Tibial nerve (tissue), 4 donors: ENCODE measurements at places on chromosomes 3 and 15. TPM values are rescaled to one million over a fixed set of nuclear protein-coding genes. Genes with fewer than 3 reads are reported as not detected.

DNA sequence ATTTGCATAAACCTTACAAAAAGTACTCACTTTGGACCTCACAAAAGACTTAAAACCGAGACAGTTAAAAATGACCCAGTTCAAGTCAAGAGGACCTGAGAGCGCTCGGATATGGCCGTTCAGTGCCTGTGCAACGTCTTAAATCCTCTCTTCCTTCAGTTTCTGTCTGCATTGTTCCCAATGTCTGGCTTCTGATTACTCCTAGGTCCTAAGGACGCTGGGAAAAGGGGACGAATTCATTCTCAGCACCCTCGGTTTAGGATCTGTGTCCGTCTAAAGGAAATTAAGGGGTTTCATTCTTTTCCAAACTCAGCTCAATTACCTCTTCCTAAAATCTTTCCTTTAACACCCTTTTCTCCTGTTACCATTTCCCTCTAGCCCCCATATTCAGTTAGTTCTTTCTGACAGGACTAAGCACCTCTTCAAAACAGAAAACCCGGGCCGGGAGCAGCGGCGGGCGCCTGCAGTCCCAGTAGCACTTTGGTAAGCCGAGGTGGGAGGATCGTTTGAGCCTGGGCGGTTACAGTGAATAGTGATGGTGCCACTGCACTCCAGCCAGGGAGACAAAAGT lies 970 bp downstream of the DPPA4 start:
- no peak for DNase-seq
- H3K4me1 ChIP-seq, result no peaks in the 10 kb centered on the region
- H3K36me3 ChIP-seq, result no peaks in the 10 kb centered on the region
- no peak overlapping the region for H3K27ac ChIP-seq

- H3K27ac ChIP-seq, result peak overlapping the region; percentile 34
- no peaks in the 10 kb centered on the region for H3K27me3 ChIP-seq
- DNase-seq, result no peak
Measured at GRCh38 chr15:51332206-51333147, 5.9 kb downstream of the CYP19A1 start.

DNA sequence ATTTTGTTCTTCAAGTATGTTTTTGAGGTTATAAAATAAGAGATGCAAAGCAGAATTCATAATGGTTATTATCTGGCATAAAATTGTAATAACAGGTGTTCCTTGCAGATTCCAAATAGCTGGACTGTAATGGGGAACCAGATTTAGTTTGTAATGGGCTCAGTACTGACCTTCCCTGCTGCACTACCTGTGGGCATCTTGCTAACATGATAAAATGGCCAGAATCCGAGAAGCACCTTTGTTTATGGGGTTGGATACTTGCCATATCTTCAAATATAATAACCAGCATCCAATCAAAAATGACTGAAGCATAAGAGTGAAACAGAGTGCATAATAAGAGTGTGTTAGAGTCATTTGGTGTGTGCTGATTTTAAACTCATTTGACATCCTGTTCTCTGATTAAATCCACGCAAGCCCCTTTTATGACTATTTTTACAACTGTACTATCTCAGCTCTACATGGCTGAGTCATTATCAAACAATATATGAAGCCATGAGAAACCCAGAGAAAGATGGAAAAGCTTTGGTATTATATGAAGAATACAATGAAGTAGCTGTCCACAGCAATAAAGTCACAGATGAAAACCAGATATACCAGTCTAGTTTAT lies 292.4 kb downstream of the CNTN4 start:
- no peak for DNase-seq
- H3K27ac ChIP-seq, result no peak overlapping the region
- H3K4me1 ChIP-seq, result no peaks in the 10 kb centered on the region
- H3K27me3 ChIP-seq, result no peaks in the 10 kb centered on the region

Gene SNURF
- 8.1 TPM for total RNA-seq

Gene STRIT1
- not detected for total RNA-seq

- H3K4me1 ChIP-seq, result no peaks in the 10 kb centered on the region
- H3K36me3 ChIP-seq, result peaks cover 22% of the 10 kb centered on the region
- H3K4me3 ChIP-seq, result no peak overlapping the region
- no peak for DNase-seq
- no peaks in the 10 kb centered on the region for H3K27me3 ChIP-seq
- H3K27ac ChIP-seq, result no peak overlapping the region
Measured at GRCh38 chr15:42741710-42742109, 4.8 kb upstream of the CDAN1 start.

Gene SLC6A1
- total RNA-seq, result 7.3 TPM

Gene SFMBT1
- 15.5 TPM for total RNA-seq

- H3K27ac ChIP-seq, result no peak overlapping the region
- no peaks in the 10 kb centered on the region for H3K4me1 ChIP-seq
- no peaks in the 10 kb centered on the region for H3K36me3 ChIP-seq
Measured at GRCh38 chr3:55782807-55783206, 295.7 kb upstream of the WNT5A start.

DNA sequence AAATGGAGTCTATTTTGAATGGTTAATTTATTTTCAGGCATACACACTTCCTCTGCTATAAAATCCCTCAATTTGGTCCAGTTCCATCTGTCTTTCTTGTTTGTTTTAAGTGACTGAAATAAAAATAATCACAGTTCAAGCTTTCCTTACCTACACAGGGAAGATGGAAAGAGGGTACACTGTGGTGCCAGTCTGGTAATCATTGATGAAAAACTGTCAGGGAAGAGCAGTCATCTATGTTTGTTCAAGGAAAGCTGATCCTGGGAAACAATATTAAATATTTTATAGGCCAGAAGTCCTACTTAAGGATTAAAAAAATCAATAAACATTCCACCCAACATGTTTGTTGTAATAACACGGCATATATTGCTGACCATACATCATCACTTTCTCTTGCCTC lies 115.2 kb upstream of the KCNMB2 start:
- no peak overlapping the region for H3K27ac ChIP-seq
- DNase-seq, result no peak
- no peak overlapping the region for H3K4me3 ChIP-seq
- H3K36me3 ChIP-seq, result no peaks in the 10 kb centered on the region
- no peaks in the 10 kb centered on the region for H3K27me3 ChIP-seq

GRCh38 chr3:101996832-101997231 lies 147.5 kb downstream of the NFKBIZ start:
- H3K27me3 ChIP-seq, result no peaks in the 10 kb centered on the region
- no peak overlapping the region for H3K27ac ChIP-seq
- H3K4me3 ChIP-seq, result no peak overlapping the region
- no peaks in the 10 kb centered on the region for H3K36me3 ChIP-seq
- no peaks in the 10 kb centered on the region for H3K4me1 ChIP-seq

DNA sequence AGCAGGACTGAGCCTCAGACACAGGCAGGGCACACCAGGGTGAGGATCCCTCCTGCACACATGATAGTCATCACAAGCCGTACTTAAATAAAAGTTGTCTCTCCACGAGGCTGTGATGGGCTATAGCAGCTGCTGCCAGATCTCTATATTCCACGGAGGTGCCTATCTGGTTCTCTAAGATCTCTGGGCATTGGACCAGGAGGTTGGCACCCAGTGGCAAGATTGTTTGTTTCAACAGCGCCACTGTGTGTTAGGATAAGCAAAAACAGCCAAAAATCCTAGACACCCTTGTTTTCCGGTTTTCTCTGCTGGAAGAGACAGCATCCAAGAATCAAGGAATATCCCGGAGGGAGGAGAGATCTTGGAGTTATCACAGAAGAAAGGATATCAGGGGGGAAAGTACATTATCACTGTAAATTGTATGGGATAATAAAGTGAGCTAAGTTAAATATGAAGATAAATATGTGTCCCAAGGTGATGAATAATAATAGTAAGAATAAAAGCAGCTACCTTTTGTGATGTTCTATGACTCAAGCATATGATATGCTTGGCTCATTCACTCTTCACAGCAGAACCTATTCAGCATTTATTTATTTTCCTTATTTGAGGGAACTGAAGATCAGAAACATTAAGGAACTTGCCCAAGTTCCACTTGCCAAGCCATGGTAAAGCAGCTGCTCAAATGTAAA lies 90.6 kb upstream of the AKAP13 start:
- H3K4me3 ChIP-seq, result no peak overlapping the region
- H3K27me3 ChIP-seq, result no peaks in the 10 kb centered on the region
- no peak overlapping the region for H3K27ac ChIP-seq
- H3K36me3 ChIP-seq, result no peaks in the 10 kb centered on the region
- H3K4me1 ChIP-seq, result no peaks in the 10 kb centered on the region

DNA sequence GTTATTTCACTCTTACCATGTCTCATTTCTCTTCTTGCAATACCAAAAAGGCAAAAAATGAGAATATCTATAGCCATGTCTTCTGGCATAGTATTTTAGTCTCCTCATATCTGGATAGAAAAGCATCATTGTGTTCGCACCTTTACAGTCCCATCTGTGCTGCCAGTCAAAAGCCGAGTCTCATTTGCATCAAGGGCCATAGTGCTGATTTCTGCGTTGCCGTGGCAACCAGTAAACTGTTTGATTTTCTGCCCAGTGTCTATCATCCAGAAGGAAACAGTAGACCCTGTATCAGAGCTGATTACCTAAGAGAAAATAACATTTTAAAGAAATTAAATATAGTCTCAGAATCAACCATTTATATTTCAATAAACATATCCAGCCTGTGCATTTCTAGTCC lies 86.1 kb upstream of the SERPINI2 start:
- no peak overlapping the region for H3K27ac ChIP-seq
- H3K36me3 ChIP-seq, result no peaks in the 10 kb centered on the region
- no peaks in the 10 kb centered on the region for H3K4me1 ChIP-seq
- no peak for DNase-seq
- no peaks in the 10 kb centered on the region for H3K27me3 ChIP-seq

DNA sequence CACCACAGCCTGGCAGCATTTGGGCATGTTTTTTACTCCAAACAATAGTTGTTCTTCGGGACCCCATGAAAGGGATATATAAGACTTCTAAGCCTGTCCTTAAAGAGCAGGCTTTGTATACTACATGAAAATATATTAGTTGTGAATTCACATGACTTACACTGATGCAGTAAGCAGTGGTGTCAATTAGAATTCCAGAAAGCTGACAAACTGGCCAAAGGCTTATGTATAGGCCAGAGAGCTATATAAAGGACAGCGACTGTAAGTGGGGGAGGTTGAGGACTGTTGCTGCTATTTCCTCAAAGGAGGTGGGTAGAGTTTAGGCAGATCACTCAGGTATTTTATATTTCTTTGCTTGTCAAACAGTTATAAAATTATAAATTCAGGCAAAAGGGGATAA lies 24.8 kb downstream of the KPNA4 start:
- no peaks in the 10 kb centered on the region for H3K36me3 ChIP-seq
- no peaks in the 10 kb centered on the region for H3K27me3 ChIP-seq
- no peak overlapping the region for H3K27ac ChIP-seq
- DNase-seq, result no peak

GRCh38 chr3:63070476-63070810 lies 195.2 kb upstream of the CADPS start:
- no peaks in the 10 kb centered on the region for H3K36me3 ChIP-seq
- H3K27ac ChIP-seq, result no peak overlapping the region
- H3K27me3 ChIP-seq, result no peaks in the 10 kb centered on the region
- no peak for DNase-seq

DNA sequence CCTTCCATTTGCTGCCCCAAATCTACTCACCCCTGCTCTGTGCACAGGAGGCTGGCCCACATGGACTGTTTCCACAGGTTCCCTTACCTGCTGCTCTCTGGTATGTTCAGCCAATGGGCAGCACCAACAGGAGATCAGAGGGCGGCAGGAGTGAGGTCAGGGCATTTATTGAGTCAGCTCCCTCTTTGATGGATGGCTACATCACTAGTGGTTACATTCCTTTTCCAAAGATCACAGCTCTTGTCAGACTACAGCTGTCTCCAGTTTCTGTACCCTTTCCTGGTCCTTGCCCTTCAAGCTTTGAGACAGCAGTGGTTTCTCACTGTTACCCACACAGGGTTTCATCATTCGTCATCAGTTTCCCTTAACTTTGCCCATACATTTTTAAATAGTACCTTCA lies 325.1 kb downstream of the SUCLG2 start:
- H3K27me3 ChIP-seq, result no peaks in the 10 kb centered on the region
- H3K4me1 ChIP-seq, result no peaks in the 10 kb centered on the region
- no peaks in the 10 kb centered on the region for H3K36me3 ChIP-seq
- no peak overlapping the region for H3K27ac ChIP-seq

DNA sequence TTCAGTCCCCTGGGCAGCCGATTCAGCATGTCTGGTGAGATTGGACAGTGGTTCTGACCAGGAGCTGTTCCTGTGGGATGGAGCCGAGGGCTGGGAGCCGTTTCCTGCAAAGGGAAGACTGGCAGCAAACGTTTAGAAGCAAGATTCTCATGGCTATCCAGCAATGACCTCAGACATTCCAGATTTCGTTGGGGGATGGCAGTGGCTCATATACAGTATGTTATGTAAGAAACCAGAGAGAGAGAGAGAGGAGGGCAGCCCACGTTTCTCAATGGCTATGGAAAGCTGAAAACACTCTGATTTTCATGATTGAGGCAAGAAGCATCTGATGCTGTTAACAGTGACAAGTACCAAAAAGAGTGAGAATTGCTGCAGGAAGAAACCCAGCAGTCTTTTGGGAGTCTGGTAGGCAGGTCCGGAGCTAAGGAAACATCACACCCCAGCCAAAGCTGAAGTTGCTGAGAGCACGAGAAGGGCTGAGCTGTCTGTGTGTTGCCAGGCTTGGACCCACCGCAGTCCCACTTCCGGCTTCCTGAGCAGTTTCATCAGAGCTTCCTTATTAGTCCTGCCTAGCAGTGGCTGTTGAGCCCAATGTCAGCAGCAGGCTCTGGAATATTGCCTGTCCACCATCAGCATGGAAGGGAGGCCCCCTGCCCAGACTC lies 25.6 kb upstream of the VPS8 start:
- H3K27me3 ChIP-seq, result no peaks in the 10 kb centered on the region
- no peaks in the 10 kb centered on the region for H3K36me3 ChIP-seq
- DNase-seq, result peak; percentile 30
- H3K4me3 ChIP-seq, result no peak overlapping the region
- peak overlapping the region; percentile 49 for H3K27ac ChIP-seq

DNA sequence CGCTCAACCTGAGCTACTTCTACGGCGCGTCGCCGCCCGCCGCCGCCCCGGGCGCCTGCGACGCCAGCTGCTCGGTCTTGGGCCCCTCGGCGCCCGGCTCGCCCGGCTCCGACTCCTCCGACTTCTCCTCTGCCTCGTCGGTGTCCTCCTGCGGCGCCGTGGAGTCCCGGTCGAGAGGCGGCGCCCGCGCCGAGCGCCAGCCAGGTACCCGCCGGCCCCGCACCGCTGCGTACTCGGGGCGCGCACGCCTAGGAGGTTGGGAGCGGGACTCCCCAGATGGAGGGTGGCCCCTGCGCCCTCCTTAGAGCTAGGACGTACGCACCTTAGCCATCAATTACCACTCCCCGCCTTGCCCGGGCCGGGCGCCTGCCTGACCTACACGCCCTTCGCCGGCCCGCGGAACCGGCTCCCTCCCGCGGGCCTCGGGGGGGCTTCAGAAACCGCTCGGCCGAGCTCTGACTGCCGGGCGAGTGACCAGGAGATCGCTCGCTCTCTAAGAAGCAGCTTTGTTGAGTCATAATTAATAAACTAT lies 466 bp downstream of the NFKBIZ start:
- peak; percentile 33 for DNase-seq
- H3K27ac ChIP-seq, result peak overlapping the region; percentile 92
- peak overlapping the region; percentile 100 for H3K4me3 ChIP-seq
- H3K36me3 ChIP-seq, result peaks cover 8% of the 10 kb centered on the region

Gene MCTP2
- total RNA-seq, result 14.3 TPM

Gene TM4SF4
- total RNA-seq, result not detected
